Mesenteric fat pad (tissue), 1 donor: ENCODE measurements at places on chromosomes 7 and 10. TPM values are rescaled to one million over a fixed set of nuclear protein-coding genes. Genes with fewer than 3 reads are reported as not detected.

Gene PNLIP
- total RNA-seq: 1.5 TPM

Gene PSMC2
- 127 TPM for total RNA-seq

DNA sequence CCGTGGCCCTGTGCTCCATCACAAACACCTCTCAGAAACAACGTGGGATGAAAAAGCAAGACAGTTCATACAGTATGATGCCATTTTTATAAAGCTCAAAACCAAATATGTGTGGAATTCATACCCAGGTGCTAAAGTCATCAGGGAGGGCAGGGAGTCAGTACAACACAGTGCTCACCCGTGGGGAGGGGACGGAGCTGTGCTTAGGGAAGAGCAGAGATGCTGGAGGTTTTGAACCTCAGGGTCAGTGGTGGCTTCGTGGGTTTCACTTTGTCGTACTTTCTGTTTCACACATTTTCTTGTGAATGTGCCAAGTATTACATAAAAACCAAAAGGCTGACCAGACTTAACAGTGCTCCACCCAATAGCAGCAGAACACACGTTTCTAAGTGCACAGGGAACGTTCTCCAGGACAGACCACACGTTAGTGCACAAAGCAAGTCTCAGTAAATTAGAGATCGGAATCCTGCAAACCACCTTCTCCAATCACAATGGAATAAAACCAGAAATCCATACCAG is 21.2 kb downstream of the ZMIZ2 start:
- no peak for DNase-seq

DNA sequence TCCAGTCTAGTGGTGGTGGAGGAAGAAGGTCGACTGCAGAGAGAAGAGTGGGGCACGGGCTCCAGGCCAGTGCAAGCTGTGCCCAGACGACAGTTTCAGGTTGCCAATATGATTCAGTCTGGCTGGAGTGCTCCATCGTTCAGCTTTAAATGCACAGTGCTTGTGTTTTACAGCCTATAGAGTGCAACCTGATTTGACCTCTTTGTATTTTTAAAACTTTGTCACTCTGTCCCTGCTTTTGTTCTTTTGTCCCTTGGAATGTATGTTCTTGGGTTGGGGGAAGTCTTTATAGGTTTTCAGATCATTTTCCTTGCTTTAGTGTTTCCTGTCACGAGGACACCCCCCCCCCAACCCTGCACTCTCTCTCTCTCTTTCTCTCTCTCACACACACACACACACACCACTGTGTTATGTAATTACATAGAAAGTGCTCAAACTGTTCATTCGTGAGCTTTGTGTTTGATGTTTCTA is 198.0 kb downstream of the CAMK1D start:
- no peak for DNase-seq

DNA sequence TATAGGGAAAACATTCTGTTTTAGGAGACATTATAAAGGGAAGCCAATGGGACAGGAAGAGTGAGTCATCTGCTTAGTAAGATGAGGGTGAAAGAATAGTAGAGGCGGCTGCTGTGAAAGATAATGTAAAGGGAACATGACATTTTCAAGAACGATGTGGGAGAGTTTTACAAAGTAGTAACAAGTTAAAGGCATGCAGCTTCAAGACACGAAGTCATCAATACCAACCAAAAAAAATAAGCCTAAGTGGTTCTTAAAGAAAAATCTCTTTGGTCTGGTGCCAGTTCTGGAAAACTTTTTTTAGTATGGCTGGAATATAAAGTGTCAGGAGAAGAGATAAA is 6.1 kb downstream of the GSTO1 start:
- DNase-seq: no peak

GRCh38 chr10:107686095-107686494 is 521.6 kb upstream of the SORCS1 start:
- DNase-seq: no peak

Gene POU6F2
- 0.39 TPM for total RNA-seq

DNA sequence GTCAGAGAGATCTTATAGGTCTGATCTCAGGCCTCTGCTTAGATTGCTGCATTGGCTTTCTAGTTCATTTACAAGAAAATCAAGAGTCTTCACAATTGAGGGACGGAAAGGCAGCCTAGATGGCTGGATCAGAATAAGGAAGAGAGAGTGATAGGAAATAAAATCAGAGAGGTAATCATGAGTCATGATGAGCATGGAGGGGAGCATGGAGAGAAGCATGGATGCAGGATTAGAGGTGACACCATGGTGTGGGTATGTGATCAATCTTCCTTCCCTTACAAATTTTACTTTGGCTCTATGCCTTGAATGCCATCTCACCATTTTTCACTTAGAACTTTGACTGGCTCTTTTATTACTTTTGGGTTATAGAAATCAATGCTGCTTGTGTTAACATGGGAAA is 1.4 kb downstream of the BCCIP start:
- DNase-seq: no peak

DNA sequence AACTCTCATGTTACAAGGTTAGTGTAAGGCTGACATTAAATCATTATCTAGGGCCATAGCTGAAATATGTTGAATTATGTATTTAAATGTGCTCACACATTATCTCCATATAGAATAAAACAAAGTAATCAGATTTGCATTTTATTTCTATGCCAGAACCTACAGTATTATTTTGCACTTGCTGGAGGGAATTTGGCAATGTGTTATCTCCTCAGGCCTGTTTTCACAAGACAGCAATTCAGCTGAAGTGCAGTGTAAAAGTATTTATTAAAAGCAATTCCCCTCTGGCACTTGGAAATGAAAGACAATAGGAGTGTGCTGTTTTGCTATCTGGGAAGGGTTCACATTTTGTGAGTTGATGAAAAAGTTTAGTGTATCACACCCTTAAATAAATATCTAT is 276.3 kb downstream of the DNAJB9 start:
- DNase-seq: no peak

DNA sequence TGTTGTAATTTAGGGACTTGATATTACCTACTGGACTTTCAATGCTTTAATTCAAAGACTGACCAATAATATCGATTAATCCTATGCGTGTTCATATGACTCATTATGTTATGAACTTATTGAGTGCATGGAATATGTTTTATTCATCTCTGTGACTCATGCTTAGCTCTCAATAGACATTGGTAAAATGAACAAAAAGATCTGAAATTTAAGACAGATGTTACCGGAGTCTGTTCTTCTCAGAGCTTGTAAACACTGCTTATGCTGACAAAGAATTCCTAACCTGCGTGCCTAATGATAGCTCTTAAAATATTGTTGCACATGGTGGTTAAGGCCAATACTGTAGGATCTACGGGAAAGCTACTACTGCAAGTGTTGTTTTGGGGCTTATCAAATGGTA is 131.5 kb upstream of the ACBD5 start:
- no peak for DNase-seq

DNA sequence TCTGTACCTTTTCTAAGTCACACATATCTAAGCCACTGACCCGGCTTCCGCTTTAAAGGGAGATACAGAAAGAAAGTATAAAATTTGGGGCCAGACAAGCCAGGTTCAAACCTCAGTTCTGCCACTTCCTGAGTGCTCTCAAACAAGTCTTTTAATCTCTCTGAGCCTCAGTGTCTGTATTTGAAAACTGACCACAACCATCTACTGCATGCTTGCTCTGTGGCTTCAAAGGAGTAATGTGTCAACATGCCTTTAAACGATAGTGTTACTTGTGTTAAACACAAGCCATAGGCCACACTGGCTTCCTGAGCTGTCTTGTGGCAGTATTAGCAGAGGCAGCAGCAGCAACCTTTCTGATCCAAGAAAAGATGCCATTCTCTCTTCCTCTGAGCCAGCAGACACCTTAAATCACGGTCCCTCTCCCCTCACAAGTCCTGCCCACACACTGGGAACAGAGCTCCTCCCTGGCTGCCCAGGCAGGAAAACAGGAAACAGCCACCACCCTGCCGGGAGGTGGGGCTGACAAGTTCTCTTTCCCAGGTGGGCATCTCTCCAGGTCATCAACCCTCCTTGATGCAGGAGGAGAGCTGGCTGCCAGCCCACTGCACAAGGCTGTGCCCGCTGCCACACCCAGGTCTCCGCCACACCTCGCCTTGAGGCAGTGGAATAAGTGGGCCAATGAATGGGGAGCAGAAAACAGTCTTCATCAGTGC is 10.7 kb downstream of the HIP1 start:
- DNase-seq: no peak

Gene KCNH2
- 0.32 TPM for total RNA-seq

Gene ERVW-1
- not detected for total RNA-seq

DNA sequence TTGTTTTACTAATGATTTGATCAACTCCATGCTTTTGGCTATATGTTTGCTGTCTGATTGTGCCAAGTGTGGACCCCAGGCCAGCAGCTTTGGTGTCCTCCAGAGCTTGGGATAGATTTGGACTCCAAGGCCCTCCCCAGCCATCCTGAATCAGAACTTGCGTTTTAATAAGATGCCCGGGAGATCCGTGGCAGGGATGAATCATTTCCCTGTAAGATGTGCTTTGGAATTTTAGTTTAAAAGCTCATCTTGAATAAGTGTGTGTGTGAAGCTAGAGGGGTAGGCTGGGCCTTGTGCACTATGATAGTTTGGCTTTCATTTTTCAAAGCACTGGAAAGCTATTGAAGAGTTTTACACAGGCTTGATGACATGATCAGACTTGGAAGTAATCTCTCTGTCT is 66.2 kb upstream of the SDK1 start:
- peak; percentile 39 for DNase-seq

Gene TMEM130
- 0.29 TPM for total RNA-seq
